Stimulated activated CD8-positive, alpha-beta memory T cell treated with anti-CD3 and anti-CD28 coated beads, Interleukin-4, amount 100 ng/mL, for 1 hour (primary cell): ENCODE measurements at places on chromosomes 4 and X.

- no peak for DNase-seq
Measured at GRCh38 chr4:6273661-6273990, 4.0 kb downstream of the WFS1 start.

DNA sequence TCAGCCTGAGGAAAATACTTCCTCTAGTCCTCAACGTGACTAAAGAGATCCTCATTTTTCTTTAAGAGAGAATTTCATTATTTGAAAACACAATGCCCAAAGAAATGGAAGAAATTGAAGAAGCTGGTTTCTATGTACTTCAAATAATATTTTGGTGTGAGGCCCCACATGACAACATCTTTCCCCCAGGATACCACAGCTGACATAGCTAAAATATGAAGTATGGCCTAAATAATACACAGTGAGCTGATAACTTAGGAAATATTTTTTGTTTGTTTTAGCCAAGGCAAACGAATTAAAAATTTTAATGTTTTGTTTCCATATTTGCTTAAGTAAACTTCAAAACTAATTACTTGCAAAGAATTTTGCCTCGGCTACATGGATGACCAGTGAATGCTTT, 149.2 kb downstream of the CBR4 start:
- DNase-seq = no peak

DNA sequence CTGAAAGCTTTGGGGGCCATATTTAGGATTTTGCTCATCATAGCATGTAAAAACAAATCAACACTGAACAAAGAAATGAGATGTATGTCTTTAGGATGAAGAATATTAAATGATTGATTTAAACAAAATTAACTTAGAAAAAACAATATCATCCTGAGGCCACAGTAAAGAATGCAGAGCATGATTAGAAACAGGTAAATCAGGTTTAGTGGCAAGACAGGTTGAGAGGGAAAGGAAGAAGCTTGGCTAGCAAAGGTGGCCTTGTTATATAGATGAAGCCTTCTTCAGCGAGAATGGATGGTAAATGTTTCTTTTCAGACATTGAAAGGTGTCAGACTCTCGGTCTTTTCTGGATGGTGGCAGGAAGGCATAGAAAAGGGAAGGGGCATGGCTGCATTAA, 11.9 kb upstream of the MAGEB16 start:
- DNase-seq = no peak

- DNase-seq = no peak
Measured at GRCh38 chrX:9342561-9343051, 122.3 kb upstream of the TBL1X start.

DNA sequence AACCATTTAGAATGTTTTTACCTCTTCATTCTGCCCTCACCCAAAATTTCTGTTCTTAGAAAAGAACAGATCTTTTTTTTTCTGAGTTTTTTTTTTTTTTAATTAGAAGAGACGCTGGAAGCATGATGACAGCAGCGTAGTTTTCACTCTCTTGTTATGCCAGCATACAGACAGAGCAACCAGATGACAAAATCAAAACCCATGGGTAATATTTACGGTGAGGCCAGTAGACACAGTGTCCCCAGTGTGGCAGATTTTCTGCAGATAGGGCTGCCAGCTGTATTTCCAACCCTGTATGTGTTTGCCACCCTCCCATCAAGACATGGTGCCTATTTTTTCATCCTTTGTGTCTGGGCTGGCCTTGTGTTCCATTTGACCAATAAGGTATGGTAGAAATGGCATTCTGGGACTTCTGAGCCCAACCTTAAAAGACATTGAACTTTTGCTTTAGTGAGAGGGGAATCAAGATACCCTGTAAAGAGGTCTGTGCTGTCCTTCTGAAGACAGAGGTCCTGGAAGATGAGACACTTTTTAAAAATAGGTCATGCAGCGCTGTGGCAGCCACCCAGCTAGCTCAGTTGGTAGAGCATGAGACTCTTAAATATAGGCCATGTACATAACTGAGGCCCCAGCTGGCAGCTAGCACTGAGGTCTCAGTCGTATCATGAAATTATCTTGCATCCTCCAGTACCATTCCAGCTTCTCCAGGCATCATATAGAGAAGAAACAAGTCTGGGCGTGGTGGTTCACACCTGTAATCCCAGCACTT, 6.7 kb upstream of the ZNF41 start:
- no peak for DNase-seq
